ENCODE measurements at places on chromosomes 2 and 18.

GRCh38 chr2:191783416-191783815 is 63.5 kb downstream of the CAVIN2 start:
- no peak for DNase-seq

GRCh38 chr2:219912491-219912921 is 285.1 kb downstream of the SLC4A3 start:
- no peak for DNase-seq

DNA sequence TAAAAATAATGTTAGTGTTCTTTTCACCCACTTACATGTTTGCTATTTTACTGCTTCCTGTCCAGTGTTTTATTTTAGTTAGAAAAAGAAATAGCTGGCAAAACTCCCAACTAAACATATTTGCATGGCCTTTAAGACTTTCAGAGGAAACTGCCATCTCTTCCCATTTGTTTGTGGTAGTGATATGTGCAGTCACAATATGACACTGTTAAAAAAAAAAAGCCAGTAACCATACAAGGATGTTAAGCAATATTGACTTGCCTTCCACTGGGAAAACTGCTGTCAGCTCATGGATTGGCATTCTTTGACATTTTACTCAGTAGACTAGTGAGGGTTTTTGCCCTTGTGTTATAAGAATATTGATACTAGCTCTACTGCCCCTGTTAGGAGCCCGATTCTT is 29.1 kb downstream of the XIRP2 start:
- DNase-seq = no peak

DNA sequence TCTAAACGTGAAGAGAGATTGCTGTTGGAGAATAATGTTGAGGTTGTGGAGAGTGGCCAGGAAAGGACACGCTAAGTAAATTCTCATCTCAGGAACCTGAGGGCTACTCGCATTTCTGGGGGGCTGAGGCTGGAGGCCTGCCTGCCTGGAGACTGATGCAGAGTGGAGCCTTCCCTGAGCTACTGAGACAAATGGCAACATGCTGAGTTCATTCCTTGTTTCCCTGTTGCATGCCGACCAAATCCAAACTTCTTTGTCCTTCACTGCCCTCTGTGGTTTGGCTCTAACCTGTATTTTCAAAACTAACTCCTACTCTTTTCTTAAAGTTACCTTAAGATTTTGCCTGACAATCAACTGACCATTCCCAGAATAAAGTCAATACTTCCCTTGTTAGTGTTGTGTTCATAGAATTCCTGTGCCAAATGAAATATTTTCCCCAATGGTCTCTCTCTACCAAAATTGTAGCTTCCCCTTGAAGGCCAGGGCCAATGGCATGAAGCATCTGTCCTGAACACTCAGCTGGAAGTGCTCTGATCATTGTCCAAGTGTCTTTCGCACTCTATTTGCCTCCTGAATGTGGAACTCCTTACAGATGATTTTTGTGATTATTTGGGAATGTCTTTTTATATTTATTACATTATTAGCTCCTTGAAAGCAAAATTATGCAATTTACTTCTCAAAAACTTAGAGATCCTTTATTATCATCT is 1085.6 kb downstream of the SOCS6 start:
- DNase-seq = no peak

DNA sequence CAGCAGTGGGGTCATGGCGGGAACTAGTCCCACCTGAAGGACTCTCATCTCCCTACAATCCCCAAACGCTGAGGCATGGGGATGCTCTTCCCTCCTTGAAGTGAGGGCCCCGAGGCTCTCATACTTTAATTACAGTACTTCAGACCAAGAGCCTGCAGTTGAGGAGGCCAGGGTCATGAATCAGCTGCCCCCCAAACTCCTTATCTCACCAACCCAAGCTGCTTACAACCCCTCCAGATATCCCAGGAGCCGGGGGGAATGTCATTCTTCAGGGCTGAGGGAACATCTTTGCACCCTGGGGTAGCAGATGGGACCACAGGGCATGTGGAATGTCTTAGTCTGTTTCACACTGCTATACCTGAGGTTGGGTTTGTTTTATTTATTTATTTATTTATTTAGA is 2.8 kb upstream of the CAPN10 start:
- no peak for DNase-seq

DNA sequence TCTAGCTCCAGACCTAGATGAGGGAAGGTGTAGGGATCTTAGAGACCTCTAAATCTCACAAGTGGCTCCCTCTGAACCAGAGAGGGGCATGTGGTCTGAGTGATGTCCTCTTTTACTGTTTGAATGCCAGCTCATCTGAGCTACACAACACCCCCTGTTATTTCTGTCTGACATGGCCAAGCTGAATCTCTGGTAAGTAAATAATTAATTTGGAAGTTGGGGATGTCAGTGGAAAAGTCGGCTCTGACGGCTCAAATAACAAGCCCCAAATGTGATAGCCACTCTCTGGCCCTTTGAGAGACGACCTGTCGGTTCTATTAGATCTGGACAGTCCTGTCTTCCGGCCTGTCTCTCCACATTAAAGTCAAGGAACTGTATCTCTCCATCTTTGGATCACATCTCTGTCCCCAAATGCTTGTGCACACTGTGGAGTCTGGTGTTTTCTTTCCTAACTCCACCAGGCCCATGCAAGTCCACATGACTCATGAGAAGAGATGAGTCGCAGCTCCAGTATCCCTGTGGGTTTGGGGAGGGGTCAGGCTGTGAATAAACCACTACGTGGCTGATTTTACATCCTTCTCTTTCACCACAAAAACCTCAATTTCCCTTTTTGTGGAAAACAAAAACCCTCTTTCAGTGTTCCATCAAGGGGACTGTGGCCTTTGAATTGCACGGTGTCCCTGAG is 52.5 kb downstream of the SETBP1 start:
- no peak for DNase-seq

DNA sequence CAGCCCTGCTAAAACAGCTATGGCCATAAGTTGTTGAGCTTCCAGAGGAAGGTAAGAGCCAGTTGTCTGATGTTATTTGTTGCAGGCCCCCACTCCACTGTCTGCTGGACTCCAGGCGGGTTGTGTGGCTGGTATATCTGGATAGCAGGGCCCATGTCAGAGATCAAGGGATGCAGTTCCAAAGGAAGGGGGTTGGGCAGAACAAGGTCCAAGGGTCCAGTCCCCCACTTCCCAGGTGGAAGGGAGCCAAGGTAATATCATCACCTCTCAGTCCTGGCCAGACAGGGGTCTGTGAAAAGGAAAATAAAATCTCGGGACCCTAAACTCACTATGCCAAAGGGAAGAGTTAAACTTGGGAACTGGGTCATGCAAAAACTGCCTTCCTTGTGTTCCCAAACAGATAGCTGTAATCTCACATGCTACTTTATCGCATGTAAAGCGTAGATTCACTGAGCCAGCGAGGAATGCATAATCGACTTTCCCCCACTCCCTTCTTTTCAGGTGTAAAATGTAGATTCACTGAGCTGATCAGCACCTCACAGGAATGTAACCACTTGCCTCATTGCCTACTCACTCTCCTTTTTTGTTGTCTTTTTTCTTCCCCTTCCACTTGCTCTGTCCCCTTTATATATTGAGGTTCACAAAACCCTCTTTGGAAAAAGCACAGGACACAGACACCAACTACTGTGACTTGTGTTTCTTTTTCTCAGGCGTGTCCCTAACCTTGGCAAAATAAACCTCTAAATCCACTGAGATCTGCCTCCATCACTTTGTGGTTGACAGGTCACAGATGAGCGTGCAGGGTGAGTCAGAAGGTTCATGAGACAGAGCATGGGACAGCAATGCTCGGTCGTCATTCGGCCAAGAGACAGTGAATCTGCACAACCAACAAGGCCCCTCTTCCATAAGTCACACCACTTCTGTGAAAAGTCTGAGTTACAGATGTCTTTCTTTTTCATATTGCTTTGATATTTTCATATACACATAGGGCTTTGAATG is 255.3 kb upstream of the SIX2 start:
- DNase-seq = no peak

GRCh38 chr2:237882510-237883481 is 23.4 kb downstream of the RAMP1 start:
- DNase-seq = no peak

- DNase-seq = no peak
These were observed 94.6 kb downstream of the CD226 start for GRCh38 chr18:69853051-69853450.

- no peak for DNase-seq
These were observed 1.8 kb downstream of the ENOSF1 start for GRCh38 chr18:710418-711300.

DNA sequence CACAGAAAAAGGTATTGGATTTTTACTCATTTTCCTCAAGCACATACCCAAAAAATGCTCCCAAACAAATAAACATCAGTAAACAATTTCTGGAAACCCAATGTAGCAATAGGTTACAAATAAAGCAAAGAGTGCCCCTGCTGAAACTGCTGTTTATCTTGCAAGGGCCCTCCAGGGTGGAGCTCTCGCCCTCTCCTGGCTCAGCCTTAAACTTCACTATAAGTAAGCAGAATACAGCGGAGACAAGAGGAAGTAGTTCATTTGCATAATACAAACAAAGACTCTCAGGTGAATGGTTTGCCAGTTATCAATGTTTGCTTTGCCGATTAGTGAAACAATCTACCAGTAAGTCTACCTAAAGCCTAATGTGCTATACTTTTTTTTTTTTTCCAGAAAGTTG is 437.6 kb downstream of the DLGAP1 start:
- DNase-seq = no peak

All from stimulated activated CD8-positive, alpha-beta memory T cell treated with anti-CD3 and anti-CD28 coated beads, Interleukin-4, amount 100 ng/mL, for 1 hour (primary cell).